ENCODE measurements at places on chromosomes 1 and 21. TPM values are rescaled to one million over a fixed set of nuclear protein-coding genes. Genes with fewer than 3 reads are reported as not detected.

The TCHHL1 gene
- not detected for total RNA-seq

The LCE1B gene
- total RNA-seq: not detected

The OR2G6 gene
- total RNA-seq: not detected

The TTC34 gene
- total RNA-seq: 1.3 TPM

The OXCT2 gene
- total RNA-seq: 1.2 TPM

The CFAP141 gene
- total RNA-seq: not detected
